ENCODE measurements at places on chromosomes 12 and 14.

GRCh38 chr14:65249471-65250161 is 147.3 kb upstream of the MAX start:
- no peak for DNase-seq

DNA sequence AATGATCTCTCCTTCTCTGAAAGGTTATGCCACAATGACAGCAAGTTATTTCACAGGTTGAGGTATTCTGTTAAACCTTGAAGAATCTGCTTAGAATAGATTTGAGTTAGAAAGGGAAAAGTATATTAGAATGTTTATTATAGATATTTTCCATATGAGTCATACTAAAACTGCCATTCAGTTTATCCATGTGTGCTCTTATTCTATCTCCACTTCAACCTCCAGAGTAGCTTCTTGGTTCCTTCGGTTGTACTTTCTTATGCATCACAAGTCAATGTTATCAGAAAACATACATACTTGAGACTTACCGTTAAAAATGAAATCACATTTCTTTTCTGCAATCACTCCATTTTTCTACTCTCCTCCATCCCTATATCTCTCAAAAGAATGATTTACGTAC is 197.7 kb downstream of the BCAT1 start:
- DNase-seq = no peak

DNA sequence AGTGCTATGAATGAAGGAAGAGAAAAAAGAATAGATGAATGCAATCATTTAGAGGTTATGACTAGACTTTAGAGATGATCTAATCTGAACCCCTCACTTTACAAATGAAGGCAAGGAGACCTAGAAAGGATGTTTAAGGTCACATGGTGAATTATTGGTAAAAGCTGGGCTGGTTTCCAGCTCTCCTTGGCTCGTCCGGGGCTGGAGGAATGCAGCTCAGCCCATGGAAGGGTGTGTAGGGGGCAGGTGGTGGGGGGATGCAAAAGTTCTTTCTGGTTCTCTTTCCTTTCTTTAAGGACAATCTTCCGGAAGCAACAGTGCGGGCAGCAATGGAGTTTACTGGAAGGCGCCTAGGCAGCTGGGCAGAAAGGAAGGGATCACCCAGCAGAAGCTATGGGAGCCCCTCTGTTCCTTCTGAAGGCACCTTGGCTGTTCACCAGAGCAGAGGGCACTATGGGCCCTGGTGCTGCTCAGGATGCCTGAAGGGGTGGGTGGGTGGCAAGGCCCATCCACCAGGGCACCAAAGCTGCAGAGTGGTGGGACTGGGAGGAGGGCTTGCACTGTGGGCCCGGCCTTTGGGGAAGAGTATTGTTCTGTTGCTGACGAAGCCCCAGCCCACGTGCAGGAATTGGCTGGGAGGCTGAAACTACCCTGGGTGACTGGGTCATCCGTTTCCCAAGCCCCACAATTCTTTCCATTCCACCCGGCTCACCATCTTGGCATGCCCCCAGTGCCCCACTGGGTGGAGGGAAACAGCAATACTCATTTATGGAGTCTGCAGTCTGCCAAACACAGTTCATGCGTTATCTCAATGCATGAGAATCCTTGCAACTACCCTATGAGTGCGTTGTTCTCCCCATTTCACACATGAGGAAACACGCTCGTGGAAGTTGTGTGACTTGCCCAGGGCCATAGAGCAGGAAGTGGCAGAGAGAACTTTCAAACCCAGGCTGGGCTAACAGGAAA is 78.2 kb downstream of the IRF2BPL start:
- no peak for DNase-seq

DNA sequence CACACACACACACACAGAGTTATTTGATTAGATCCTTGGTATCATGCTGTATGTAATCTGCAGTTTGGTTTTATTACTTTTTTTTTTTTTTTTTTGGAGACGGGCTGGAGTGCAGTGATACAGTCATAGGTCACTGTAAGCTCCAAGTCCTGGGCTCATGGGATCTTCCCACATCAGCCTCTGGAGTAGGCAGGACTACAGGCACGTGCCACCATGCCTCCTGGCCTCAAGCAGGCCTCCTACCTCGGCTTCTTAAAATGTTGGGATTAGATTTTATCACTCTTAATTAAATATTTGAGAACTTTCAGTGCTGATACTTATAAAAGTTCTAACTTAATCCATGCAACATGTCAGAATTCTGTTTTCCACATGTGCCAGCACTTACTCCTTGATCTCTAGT is 31.3 kb upstream of the PSEN1 start:
- DNase-seq = no peak

All from activated T-cell treated with anti-CD3 and anti-CD28 coated beads for 48 hours (primary cell).